ENCODE measurements at places on chromosomes 2 and 18.

- DNase-seq = no peak
Observed at GRCh38 chr2:105731511-105731910, 13.2 kb upstream of the NCK2 start.

DNA sequence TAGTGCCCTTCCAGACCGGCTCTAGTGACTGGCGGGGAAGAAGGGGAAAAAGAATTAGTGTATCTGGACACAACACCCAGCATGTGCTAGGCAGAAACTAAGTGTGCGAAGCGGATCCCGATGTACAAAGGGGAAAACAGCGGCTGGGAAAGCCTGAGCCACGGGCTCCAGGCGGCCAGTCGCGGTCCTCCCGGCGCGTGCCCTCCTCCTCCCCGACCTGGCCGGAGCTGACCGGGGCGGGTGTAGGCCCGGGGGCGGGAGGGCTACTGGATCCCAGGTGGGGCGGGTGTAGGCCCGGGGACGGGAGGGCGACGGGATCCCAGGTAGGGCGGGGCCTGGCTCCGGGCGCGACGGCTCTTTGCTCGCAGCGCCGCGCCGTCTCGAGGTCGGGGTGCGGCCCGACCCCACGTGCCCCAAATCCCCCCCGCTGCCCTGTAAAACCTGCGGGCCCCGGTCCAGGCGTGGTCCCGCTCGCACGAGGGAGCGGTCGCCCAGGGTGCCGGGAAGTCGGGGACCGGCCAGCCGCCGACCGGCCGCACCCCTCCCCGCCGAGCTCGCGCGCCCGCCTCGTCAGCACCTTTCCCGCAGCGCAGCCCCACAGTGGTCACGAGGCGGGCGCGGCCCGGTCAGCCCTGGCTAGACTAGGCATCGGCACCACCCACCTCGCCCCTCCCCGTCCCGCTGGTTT, 48.8 kb downstream of the C2orf42 start:
- DNase-seq = no peak

DNA sequence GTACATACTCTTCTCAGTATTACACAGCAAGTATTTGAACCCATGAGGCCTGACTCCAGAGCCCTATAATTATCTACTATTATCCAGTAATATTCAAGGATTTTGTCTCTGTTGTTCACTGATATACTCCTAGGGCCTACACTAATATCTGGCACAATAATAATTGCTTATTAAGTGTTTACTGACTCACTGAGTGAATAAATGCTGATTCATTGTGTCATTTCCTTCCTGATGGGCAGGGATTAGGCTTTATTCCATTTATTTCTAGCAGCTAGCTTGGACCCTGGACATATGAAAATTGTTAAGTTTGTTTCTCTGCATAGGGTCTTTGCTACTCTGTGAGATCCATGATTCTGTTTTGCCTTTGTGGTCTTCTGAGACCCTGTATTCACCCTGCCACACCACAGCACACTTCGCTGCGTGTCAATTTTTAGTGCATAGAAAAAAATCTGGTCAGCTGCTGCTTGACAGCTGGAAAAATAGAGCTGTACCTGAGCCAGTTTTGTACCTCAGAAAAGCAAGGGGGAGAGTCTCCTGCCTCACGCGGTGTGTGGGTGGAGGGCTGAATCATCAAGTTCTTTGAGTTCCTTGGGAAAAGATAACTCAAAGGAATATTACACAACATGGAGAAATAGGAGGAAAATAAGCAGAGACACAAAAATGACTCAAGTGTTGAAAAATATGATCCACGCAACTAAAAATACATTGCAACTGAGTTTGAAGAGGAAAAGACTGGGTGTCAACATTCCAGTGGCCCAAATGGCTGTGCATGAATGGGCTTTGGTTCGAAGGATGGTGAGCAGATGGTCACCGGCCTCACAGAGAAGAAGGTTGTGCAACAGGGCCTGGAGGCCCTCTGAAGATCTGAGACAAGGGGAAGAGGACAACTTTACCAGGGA, 18.9 kb upstream of the DPP4 start:
- no peak for DNase-seq

GRCh38 chr2:106932644-106933043, 46.7 kb upstream of the ST6GAL2 start:
- no peak for DNase-seq

DNA sequence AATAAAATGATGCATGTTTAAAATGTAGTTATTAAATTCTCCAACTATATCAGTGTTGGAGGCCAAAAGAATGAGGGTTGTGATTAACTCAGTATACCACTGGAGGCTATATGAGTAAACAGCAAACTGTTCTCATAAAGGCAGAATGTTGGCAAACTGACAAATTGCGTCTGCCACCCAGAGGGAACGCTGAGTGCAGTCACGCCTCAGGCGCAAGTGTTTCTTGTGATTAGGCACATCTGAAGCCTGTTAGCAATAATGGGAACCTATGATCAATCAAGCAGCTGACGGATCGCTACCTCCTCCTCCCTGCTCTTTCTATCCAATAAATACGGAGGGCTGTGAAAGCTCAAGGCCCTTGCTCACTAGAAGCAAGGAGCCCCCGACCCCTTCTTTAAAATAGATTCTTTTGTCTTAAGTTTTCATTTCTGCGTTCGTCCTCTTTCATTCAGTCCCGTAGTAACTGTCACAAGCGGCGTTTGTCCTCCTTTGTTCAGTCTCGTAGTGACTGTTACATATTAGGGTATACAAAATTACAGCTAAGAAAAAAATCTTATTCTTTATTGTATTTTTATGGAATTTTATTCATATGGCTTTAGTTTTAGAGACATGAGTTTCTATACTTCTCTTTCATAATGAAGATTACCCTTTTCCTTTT, 16.3 kb upstream of the RMND5A start:
- no peak for DNase-seq

GRCh38 chr2:134107402-134107801, 146.5 kb upstream of the MGAT5 start:
- no peak for DNase-seq

GRCh38 chr2:104975851-104976250, 62.0 kb upstream of the MRPS9 start:
- no peak for DNase-seq

- DNase-seq = no peak
Observed at GRCh38 chr2:102365763-102366162, 10.2 kb downstream of the IL18R1 start.

DNA sequence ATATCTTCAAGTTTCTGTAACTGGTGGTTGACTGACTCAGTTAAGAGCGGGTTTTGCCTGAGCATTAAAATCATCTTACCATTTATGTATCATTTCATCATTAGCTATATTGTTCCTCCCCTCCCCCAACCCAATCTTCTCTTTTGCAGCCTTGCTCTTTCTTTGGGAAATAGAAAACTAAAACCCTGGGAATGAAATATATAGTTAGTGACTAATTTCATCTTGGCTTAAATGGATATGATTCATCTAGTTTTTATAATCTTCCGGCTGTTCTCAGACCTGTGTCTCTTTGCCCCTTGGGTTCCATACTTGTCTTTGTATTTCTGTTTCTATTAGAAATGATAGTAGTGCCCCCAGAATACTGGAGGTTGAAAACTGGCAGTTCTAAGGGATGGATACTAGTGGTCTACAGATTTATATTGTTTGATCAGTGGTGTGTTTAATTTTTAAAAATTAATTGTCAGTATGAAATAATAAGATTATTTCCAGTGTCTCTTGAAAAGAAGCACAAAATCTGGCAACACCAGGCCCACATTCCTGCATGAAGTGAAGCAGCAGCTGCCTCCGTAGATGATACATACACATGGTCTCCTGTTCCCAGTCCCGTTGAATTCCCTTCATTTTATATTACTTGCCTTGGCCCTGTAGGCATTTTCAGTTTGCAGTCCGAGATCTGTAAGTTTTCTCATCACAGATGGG, 44.5 kb downstream of the PHLPP1 start:
- no peak for DNase-seq

GRCh38 chr18:35376393-35376741, 770 bp downstream of the ZNF396 start:
- peak; percentile 3 for DNase-seq

- DNase-seq = no peak
Observed at GRCh38 chr2:46717344-46718121, 198.1 kb downstream of the MCFD2 start.

DNA sequence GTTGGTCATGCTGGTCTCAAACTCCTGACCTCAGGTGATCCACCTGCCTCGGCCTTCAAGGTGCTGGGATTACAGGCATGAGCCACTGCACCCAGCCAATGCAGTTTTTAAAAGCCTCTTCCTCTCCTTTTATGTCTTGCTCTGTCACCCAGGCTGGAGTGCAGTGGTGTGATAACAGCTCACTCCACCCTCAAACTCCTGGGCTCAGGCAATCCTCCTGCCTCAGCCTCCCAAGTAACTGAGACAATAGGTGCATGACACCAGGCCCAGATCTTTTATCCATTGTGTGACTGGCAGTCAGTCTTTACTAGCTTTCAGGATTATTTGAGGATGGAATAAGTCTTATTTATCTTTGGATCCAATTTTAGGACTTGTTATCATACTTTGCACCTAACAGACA, 13.2 kb downstream of the KCTD18 start:
- DNase-seq = no peak

GRCh38 chr2:11014026-11014425, 102.3 kb downstream of the KCNF1 start:
- DNase-seq = no peak

GRCh38 chr2:190578158-190579057, 43.9 kb upstream of the NEMP2 start:
- DNase-seq = no peak

DNA sequence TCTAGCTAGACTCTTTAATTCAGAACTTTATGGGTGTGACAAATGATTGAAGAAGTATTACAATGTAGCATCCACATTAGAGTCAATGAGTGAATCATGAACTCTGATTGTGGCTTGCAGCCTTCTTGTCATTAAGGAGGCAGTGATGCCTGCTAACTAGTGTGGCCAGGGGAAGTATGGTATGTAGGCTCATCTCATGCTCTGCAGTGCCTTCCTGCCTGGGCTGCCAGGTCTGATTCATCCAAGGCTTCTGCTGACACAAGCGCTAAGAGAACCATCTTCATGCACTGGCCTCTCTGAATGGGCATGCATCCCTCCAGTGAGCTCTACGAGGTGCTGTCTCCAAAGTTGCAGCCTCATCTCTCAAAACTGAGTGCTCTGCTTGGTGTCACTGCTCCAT, 144.3 kb downstream of the MTCL1 start:
- DNase-seq = no peak

GRCh38 chr18:9513971-9514512, 38.7 kb downstream of the RALBP1 start:
- DNase-seq = no peak

DNA sequence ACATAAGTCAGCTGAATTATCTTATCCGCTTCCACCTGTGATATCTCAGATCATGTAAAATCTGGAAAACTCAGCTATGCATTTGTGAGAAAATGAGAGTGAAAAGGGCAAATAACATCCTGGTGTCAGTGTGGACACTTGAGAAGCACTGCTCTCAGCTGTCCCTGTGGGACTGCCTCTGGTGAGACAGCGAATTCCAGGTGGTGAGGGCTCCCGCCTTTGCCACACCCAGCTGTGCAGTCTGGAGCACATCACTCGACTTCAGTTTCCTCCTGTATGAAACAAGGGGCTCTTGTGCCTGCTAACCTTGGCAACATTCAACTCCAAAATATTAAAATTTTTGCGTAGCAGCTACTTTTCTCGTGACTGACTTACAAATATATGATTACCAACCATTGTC, 194.9 kb upstream of the BOD1L2 start:
- no peak for DNase-seq

GRCh38 chr18:47883771-47884413, 46.6 kb downstream of the SMAD2 start:
- DNase-seq = no peak

DNA sequence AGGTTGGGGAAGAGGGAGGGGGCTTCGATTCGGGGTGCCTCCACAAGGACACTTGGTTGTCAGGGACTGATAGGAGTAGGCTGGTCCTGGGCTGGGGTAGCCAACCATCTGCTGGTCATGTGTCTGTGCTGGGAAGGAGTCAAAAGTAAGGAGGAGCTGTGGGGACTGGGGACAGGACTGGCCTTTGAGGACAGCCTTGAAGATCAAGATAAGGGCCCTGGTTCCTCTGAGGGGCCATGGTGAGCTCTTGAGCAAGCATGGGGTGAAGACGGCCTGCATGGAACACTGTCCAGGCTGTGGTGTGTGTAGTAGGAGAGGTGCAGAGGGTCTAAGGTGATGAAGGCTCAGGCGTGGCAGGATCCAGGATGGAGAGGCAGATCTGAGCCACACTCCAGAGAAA, 1.7 kb downstream of the CYP27A1 start:
- DNase-seq = no peak

DNA sequence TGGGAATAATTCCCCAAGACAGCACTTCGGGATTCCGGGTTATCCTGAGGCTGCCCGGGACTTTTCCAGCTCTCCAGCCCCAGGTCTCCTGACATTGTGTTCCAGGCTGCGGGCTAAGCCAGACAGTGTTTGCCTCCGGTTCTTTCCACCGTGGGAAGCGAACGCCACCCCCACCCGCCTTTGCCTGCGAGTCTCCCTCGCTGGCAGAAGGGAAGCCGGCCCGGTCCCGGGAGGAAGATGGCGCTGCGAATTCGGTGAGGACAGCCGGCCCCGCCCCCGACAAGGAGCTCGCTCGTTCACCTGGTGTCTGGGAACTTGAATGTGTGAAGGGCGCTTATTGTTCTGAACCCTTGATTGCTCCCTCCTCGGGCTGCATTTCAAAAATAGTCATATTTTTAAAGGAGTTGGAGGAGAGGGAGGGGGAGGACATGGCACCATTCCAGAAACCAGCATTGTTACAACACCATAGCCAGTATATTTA, 2.9 kb downstream of the LRATD1 start:
- DNase-seq = no peak

GRCh38 chr2:9857814-9858729, 14.8 kb downstream of the TAF1B start:
- DNase-seq = no peak

DNA sequence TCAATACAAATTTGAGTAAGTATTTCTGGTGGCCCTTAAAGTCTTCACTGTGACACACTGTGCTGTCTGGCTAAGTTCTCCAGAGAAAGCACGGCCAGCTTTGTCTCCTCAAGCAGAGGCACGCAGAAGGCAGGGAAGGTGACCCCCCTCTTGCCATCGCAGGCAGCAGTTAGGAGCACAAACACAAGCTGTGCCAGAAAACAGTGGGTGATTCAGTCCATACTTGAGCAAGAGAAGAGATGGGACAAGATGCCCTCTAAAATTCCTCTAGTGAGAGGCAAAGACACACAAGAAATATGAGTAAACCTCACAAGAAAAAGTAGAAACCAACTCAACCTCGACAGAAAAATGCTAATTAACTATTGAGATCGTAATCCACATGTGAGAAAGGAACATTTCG, 9.8 kb downstream of the MCEE start:
- DNase-seq = no peak

- DNase-seq = no peak
Observed at GRCh38 chr2:237758185-237758584, 40.4 kb upstream of the RBM44 start.

Measured in activated T-helper 1 cell treated with Interleukin-2 at 50 U/mL for 16 hours (primary cell).